Activated CD8-positive, alpha-beta T cell treated with anti-CD3 and anti-CD28 coated beads, Interleukin-2, amount 10 ng/mL, durations not matched to agents 7 days and 5 days (primary cell): ENCODE measurements at places on chromosomes 16 and 17. TPM values are rescaled to one million over a fixed set of nuclear protein-coding genes. Genes with fewer than 3 reads are reported as not detected.

The HS3ST2 gene
- total RNA-seq, result not detected

DNA sequence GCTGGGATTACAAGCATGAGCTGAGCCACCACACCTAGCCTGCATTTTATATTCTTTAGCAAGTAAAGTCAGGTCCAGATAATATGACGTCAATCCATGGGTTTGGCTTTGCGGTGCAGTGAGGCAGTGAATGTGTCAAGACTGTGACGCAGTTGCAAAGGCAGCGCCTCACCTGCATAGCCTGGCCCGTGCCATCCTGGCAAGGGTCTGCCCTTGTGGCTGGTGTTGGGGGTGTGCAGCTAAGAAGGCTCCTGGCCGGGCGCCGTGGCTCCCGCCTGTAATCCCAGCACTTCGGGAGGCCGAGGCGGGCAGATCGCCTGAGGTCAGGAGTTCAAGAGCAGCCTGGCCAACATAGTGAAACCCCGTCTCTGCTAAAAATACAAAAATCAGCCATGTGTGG is 7.0 kb downstream of the PDF start:
- no peak for DNase-seq

- DNase-seq, result no peak
Observed at GRCh38 chr16:73095885-73096421, 48.0 kb upstream of the ZFHX3 start.

- DNase-seq, result no peak
Observed at GRCh38 chr17:8818654-8819330, 19.6 kb upstream of the MFSD6L start.

The TEKT1 gene
- total RNA-seq, result not detected

DNA sequence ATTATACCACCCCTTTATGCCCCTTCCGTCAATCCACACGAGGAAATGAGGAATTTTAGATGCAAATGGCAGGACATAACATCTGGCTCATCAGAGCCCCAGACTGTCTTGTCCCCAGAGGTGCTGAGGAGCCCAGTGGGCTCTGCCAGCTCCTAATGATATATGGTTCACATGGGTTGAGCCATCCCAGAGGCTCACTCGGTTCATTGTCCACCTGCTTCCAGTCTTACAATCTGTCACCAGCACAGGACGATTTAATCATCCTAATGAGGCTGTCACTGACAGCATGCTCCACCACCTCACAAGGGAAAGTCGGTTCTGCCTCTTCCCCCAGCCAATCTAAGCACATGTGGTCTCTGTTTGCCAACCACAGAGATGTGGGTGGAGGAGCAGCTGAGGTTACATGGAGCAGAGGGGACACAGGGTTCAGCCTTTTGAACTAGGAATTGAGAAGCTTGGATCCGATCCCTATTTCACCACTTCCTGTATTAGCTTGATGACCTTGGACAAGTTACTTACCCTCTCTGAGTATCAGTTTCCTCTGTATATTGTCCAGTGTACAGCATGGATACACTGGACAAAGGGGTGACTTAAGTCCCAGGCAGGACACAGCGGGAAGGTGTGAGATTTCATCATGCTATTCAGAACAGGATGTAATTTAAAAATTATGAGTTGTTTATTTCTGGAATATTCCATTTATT is 27.0 kb upstream of the DHX8 start:
- DNase-seq, result no peak

The FNDC8 gene
- total RNA-seq, result not detected

- DNase-seq, result peak; percentile 61
Observed at GRCh38 chr16:27374804-27375425, 27.1 kb upstream of the IL21R start.

DNA sequence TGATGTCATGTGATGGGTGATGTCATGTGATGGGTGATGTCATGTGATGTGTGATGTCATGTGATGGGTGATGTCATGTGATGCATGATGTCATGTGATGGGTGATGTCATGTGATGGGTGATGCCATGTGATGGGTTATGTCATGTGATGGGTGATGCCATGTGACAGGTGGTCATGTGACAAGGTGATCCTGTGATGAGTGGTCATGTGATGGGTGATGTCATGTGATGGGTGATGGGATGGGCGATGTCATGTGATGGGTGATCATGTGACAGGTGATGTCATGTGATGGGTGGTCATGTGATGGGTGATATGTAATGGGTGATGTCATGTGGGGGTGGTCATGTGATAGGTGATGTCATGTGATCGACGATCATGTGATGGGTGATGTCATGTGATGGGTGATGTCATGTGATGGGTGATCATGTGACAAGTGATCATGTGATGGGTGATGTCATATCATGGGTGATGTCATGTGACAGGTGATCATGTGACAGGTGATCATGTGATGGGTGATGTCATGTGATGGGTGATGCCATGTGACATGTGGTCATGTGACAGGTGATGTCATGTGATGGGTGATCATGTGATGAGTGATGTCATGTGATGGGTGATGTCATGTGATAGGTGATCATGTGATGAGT is 17.2 kb downstream of the CD300LB start:
- DNase-seq, result peak; percentile 78
